ENCODE measurements at places on chromosomes 12 and 14. TPM values are rescaled to one million over a fixed set of nuclear protein-coding genes. Genes with fewer than 3 reads are reported as not detected.

The TUNAR gene
- total RNA-seq: not detected

The WNT1 gene
- total RNA-seq: not detected

The BBOF1 gene
- total RNA-seq: 2.4 TPM

The CMTM5 gene
- total RNA-seq: not detected

The AKAP3 gene
- total RNA-seq: 0.97 TPM

The TSPAN11 gene
- total RNA-seq: not detected

The LRTM2 gene
- total RNA-seq: not detected

Measured in epithelial cell of umbilical artery (primary cell).